ENCODE measurements at places on chromosomes 7 and 10.

DNA sequence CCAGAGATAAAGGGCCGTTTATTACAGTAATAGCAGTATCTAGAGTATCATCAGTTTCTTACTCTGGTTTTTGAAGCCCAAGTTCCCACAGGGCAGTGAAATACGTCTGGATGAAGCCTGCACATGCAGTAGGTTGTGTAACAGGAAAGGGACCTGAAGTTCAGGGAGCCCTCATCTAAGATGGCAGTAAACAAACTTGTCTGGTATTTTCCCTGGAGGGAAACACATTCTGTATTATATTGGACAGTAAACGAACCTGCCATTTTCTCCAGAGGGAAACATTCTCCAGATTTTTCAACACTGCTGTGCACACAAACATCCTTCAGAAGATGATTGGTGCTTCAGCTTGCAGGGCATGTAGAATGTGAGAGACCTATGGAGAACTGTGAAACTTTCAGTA, 189.9 kb downstream of the TFEC start:
- DNase-seq: no peak

GRCh38 chr10:102783568-102783967, 39.8 kb downstream of the WBP1L start:
- no peak for DNase-seq

DNA sequence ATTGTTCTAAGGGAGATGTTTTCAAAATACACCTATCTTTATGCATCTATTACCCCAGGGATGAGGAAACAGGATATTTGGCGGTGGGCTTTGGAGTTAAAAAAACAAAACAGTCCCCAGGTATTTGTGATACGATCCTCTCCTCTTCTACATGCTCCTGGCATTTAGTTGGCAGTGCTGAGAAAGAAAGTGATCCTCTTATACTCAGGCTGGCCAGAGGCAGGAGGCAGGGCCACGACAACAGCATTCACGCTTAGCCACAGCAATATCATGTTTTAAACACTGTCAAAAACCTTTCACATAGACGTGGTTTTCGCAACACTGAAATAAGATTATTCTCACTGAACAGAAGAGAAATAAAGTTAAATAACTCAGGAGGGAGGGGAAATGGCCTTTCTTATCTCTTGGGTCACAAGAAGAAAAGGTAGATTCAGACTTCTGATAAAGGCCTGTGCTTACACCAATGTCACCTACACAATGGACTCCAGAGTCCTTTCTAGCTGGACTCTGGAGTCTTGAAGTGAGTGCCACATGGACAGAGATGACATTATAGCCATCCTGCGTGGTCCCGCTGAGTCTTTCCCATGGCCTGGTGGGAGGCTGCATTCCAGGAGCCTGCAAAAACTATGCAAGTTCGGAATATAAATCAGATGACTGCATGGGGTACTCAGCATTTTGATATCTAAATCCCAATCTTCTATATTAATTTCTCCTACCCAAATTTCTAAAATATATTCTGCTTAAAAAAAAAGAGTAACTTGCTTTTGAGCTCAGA, 88.7 kb downstream of the PIP4K2A start:
- no peak for DNase-seq

DNA sequence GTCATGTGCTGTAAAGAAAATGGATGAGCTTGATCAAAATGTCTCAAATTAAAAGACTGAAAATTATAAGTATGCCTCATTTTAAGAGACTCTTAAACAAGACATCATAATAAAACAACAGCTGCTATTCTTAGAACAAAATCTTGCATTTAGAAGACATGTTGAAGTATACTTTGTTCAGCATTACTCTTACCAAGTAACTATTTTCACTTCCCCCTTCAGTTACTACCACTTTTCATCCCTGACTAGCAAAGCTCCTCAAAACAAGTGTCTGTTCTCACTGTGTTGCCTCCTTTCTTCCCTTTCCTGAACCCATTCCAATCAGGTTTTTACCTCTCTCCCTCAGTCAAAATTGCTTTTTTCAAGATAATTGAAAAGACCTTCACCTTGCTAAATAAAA, 31.6 kb downstream of the ELAPOR2 start:
- no peak for DNase-seq

DNA sequence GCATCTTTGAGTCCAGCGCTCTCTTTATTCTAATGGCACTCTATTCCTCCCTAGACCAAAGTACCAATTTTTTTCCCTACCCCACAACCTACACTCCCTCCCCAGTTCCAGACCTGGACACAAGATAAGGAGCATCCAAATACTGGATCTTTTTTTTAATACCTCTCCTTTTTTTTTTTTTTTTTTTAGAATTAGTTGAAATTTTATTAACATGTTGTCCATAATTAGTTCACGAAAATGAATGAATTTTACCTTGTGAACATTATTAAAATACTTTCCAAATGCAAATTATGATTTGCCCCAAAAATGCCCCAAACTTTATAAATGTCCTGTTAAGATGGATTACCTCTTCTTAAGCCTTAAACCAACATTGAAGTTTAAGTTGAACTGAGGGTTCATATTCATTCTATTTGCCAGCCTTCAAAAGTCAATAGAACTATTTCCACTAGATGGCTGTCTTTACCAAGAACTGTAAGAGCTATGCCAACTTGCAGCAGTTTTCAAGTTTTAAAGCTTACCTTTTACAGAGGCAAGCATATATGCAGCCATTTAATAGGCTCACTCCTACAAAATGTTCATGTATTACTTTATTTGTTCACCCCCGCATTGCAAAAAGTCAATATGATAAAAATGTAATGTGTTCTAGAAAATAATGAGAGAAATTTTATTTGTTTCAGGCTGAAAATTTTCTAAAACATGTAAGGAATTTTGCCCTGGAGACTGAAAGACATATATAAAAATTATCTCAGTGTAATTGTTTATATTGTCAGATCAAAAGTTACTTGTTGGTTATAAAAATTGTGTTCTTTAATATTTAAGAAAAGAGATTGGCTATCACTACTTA, 39.7 kb upstream of the TNKS2 start:
- DNase-seq: no peak

DNA sequence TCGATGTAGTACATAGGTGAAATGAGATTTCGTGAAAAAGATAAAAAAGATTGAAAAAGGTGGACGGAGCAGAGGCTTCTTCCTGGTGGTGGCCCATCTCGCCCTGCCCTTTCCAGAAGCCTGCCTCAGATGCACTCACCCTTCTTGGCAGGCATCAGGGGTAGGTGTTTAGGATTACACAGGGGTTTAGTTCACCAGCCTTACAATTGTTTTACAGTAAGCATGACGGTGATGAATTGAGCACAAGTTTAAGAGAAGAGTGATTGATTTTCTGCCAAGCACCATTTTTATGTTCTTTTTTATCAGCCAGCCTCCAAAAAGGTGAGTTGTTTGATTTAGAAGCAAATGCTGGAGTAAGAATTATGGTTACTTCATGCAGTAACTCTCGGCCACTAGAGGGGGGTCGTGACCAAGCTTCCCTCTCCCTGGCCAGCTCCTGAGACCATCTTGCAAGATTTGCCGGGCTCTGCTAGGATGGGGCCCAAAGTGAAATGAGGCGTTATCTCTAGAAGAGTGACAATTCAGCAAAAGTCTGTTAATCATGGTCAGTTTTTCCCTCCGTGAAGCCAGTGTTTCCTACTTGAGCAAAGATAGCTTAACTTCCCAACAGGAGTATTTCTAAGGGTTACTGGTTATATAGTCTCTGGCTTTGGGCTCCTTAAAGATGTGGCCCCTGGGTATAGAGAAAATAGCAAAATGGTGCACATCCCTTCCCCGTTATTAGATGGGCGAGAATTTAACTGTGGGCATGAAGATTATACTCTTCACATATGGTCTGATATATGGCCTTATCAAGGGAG, 228.8 kb downstream of the BMPER start:
- DNase-seq: peak; percentile 80

- no peak for DNase-seq
These were observed 100.6 kb downstream of the MICU1 start for GRCh38 chr10:72525277-72525676.
